ENCODE measurements at places on chromosomes 7 and 10.

DNA sequence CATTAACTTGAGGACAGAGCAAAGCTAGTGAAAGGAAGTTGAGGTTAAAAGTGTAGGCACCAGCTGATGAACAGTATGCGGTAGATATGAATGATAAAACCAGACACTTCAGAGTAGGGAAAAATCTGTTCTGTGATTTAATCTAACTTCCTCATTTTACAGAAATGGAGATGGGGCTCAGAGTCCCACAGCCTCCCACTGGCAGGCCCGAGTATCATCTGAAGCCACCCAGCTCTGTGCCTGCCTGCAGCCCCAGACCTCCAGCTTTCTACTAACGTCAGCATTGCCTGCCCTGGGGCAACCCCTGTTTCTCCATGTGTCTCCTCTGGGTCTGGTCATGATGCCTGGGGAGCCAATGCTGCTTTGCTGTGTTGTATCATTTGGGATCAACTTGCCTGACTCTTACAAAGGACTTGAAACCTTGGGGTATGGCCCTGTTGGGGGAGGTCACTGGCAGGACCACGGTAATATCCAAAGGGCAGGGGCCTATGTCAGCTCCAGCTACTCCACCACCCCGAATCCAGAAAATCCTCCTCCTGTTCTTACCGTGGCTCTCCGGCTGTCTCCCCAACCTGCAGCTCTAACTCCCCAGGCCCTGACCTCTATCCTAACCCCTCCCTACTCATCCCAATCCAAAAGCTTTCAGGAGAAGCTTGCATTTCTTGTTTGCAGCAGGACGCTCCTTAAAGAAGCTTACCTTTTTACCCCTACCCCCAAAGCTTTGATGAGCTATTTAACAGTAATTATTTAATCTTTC, 56.2 kb upstream of the NPY start:
- peak; percentile 25 for DNase-seq

DNA sequence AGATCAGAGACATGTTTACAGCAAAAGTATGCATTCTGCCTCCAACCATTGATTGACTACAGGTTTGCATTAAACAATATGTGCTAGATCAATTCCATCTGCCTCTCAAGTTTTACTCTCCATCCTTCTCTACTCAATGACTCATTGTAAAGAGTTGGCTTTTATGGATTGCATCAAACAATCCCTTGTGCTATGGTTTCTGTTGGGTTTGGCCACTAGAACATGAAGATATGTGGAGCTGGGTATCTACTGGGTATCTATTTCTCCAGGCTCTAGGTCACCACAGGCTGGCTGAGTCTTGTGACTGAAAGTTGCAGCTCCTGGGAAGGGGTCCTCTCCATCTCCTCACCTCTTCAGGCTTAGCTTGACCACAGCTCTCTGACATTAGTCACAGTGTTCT, 204.7 kb downstream of the DGKI start:
- DNase-seq: peak; percentile 10

GRCh38 chr10:54800741-54801421, at the start of gene PCDH15:
TSS of gene PCDH15 (minus strand) at chr10:54801231. CDS start at chr10:54664262, 136,969 bp downstream.
- no peak for DNase-seq

- peak; percentile 40 for DNase-seq
These were observed 386.2 kb downstream of the KCNMA1 start for GRCh38 chr10:77251297-77252013.

DNA sequence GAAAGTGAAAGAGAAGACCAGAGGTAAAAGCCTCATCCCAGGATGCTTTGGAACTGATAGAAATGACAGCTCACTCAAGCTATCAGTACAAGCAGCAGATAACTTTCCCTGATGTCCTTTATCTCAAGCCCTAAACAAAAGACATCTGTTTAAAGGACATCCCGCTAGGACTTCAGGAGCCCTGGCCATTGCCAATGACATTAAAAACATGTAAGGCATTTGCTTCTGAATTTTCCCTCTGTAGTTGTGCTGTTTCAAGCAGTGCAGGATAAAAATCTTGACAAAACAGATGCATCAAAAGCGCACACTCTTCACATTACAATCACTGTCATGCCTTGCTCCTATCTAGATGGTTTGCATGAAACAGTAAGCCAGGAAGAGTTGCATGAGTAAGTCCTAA, 159.8 kb downstream of the AOAH start:
- no peak for DNase-seq

DNA sequence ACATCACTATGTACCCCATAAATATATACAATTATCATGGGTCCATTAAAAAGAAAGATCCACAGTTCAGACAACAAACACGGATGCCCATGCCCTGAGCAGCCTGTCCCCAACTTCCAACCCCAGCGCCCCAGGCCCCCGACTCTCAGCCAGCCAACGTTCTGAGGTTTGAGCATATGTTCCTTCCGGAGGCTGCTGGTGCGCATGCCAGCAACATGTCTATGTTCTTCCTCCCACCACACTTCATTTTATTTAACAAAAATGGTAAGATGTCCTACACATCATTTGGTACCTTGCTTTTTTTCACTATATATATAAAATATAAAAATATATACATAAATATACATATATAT, 250.9 kb downstream of the MAD1L1 start:
- no peak for DNase-seq

DNA sequence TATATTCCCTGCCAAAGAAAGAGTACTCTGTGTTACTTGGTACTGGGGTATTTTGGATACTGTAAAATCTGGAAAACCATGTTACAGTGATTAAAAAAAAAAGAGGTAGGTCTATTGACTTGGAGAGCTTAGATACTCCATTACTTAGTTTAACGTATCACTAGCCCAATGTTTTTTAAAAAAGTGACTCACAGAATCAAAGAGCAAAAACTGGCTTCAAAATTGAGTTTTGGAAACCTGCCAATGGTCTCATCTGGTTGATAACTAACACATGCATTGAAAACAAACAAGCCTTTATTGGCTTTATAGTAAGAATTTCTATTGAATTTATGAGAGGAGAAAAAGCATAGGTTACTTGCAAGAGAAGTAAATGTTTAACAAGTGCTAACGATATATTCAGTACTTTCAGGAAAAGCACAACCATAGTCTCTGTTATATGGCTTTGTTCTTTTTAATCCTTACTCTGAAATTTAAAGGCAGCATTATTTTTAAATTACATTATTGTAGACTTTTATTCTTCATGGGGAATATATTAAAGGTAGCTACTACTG, 563.3 kb upstream of the SORCS1 start:
- DNase-seq: no peak

- no peak for DNase-seq
These were observed 86.5 kb upstream of the LRRN3 start for GRCh38 chr7:111004310-111004901.

DNA sequence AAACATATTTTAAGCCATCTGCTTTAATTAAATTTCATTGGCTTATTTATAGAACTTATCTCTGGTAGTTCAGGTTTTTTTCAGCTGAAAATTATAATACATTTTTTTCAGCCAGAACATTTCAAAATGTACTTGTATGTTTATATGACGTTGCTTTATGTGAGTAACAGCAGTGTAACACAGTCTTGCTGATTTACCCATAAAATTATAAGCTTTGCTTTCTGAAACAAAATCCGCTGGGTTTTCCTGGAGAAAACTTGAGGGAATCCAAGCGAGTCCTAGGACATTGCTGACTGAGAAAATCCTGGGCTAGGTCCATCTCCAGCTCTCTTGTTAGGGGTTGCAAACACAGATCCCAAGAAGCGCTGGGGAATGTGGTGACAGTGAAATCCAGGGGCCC, 112.2 kb upstream of the GATA3 start:
- DNase-seq: no peak

DNA sequence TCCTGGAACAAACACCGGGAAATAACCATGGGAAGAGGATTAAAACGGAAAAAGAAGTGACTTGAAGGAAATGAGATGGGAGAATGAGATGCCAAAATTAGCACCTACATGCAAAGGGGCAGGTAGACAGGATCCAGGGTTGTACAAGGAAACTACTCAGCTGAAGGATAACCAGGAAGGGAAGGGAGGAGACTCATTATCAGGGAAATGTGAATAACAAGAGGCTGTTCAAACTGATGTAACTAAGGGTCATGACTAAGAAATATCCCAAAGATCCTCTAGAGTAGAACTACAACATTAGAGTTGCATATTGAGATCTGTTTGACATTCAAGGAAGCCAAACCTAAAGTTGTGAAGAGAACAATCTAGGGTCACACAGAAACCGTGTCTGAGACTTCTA, 166.2 kb upstream of the SP8 start:
- no peak for DNase-seq
